ENCODE measurements at places on chromosomes 7 and 10.

GRCh38 chr10:59079386-59080226 lies 96.8 kb upstream of the PHYHIPL start:
- DNase-seq = no peak

DNA sequence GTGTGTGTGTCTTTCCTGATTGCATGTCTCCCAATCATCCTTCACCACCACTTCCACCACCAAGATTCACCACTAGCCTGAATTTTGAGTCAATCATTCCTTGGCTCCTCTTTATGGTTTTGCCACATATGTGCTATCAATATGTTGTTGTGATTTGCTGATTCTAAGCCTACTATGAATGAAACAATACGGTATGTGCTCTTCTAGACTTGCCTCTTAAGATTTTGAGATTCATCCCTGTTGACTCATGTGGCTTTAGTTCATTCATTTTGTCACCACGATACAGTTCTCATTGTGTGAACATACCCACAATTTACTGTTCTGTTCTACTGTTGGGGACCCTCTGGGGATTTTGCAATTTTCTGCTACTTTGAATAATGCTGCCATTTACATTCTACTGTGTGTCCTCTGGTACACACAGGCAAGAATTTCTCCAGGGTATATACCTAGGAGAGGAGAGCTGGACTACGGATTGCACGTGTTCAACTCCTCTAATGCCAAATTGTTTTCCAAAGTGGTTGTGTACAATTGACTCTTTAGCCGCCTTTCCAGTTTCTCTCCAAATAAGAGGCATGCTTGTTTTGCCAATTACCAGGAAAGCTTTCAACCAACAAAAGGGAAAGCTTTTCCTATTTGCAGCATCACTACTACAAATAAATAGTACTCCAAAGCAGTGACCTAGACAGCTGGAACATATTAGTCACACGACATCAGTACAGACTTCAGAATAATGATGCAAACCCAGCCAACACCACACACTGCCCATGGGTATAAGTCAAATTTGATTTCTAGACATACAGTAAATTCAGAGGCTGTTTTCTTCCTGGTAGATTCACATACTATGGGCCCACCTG lies 30.0 kb downstream of the SGMS1 start:
- no peak for DNase-seq

GRCh38 chr10:53898532-53898931 lies 902.5 kb downstream of the PCDH15 start:
- DNase-seq = no peak

DNA sequence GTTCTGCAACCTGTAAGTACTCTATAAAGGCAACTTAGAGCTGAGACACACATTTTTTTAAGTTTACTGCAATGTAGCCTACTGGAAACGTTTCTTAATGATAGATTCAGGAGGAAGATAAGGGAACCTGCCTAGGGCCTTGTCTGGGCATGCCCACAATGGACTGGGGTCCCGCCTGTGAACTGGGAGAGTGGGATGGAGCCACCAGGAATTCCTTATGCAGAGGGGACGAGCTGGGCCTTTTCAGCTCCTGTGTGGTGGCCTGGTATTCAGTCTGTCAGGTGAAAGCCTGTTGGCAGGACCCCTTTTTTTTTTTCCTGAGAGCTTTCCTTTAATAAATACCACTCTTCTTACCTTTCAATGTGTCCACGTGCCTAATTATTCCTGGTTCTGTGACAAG lies 384.4 kb upstream of the ZWINT start:
- DNase-seq = no peak

Measured in CD4-positive, alpha-beta T cell treated with Interleukin-1 beta for 1 hour (primary cell).